CD4-positive, CD25-positive, alpha-beta regulatory T cell (primary cell): ENCODE measurements at places on chromosomes 5 and 9. TPM values are rescaled to one million over a fixed set of nuclear protein-coding genes. Genes with fewer than 3 reads are reported as not detected.

GRCh38 chr9:126827227-126827626, 22.4 kb downstream of the ZBTB43 start:
- H3K27ac ChIP-seq: no peak overlapping the region
- no peak overlapping the region for H3K4me3 ChIP-seq

The FAM151B gene
- total RNA-seq: 0.32 TPM

The TEX48 gene
- not detected for total RNA-seq

The OMD gene
- not detected for total RNA-seq

The PRR16 gene
- not detected for total RNA-seq

DNA sequence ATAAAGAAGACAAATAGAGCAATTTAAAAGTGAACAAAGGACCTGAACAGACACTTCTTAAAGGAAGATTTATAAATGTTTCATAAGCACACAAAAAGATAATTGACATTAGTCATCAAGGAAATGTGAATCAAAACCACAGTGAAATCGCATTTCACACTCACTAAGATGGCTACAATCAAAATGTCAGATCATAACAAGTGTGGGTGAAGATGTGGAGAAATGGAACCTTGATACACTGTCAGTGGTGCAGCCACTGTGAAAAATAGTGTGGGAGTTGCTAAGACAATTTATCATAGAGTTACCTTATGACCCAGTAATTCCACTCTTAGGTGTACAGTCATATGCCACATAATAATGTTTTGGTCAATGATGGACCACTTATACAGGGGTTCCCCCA, 54.5 kb upstream of the HTR4 start:
- H3K27ac ChIP-seq: no peak overlapping the region
- H3K4me3 ChIP-seq: no peak overlapping the region
- H3K4me1 ChIP-seq: no peaks in the 10 kb centered on the region
- no peaks in the 10 kb centered on the region for H3K36me3 ChIP-seq

The TUSC1 gene
- total RNA-seq: not detected

DNA sequence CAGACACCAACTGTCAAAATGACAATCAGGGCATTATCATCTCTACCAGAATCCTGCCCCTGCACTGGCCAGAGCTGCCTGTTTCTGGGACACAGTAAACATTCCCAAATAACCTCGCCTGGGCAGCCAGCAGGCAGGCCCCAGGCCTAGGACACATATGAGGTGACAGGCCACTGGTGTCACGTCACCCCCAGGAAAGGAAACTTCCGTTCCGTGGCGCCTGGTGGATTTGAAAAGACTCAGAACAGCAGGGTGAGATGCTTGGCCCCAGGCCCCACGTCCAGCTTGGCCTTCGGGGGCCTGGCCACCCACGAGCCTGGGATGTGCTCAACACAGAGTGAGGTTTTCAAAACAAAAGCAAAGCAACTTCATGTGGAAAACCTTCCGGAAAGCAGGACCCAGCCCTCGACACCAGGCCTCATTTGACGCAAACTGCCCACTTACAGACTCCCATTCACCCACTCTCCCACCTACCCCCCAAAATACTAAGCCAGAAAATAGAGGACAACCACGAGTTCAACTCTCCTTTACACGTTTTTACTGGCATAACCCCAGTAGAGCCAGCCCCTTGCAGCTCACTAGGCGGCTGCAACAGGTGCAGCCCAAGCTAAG, 1.2 kb downstream of the SEMA4D start:
- no peaks in the 10 kb centered on the region for H3K36me3 ChIP-seq
- H3K27ac ChIP-seq: peak overlapping the region; percentile 72
- peak; percentile 60 for DNase-seq
- H3K27me3 ChIP-seq: no peaks in the 10 kb centered on the region
- H3K4me3 ChIP-seq: peak overlapping the region; percentile 92

The SLC6A18 gene
- not detected for total RNA-seq

- H3K27ac ChIP-seq: no peak overlapping the region
- H3K36me3 ChIP-seq: no peaks in the 10 kb centered on the region
- no peaks in the 10 kb centered on the region for H3K4me1 ChIP-seq
- H3K27me3 ChIP-seq: peaks cover 3% of the 10 kb centered on the region
- H3K4me3 ChIP-seq: no peak overlapping the region
- no peak for DNase-seq
Measured at GRCh38 chr9:89153232-89154017, 25.2 kb downstream of the SHC3 start.

DNA sequence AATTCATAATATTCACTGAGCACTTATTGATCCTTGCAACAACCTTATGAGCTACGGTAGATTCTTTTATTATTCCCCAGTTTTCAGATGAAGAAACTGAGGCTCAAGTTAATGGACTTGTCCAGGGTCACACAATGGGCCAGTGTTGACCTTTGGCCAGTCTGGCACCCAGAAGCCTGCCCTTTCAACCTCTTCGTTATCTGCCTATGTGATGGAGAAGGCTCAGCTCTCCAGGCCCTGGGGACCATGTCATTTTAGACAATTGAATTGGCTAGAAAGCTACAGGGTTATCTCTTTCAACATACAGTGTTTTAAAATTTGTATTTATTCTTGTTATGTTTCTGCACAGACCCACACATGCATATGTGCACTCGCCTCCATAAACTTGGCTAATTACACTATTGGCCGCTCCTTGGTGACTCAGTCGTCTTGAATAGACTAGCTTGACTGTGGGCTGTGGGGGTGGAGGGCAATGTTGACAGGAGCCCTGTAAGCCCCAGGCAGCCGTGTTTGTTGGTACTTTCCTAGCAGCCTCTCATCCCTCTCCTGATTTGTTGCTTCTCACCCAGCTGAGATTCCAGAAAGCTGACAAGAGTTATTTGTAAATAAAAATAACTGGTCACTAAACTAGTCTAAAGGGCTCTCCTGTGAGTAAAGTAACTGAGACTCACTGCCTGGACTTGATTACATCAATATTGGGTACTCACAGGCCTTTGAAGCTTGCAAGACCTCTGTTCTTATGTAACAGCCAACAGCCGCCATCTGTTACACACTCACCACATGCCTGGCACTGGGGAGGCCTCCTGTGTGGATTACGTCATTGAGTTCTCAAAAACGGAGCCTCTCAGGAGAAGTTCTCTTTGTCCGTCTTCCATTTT, 8.5 kb upstream of the ANGPTL2 start:
- no peaks in the 10 kb centered on the region for H3K36me3 ChIP-seq
- no peak overlapping the region for H3K4me3 ChIP-seq
- no peaks in the 10 kb centered on the region for H3K4me1 ChIP-seq
- H3K27me3 ChIP-seq: no peaks in the 10 kb centered on the region
- DNase-seq: no peak

The F2RL2 gene
- not detected for total RNA-seq

DNA sequence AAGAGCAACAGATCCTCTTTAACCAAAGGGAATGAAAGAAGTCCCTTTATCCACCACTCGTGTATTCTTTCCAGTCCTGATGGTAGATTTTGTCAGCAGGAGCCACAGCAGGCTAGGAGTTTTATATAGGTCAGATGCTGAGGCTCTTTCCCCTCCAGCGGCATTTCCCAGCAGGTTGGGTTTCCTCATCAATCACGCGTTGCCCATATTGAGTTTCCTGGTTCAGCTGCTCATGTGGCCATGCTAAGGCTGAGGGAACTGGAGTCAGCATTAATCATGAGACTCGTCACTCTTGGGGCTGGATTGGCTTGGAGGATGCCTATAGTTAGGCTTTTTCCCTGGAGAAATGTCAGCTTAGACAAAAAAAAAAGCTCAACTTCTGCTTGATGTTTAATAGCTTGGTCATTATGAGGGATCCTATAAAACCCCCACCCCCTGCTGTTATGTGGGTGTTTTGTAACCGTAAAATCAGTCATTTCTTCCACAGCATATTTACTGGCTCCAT, 193.4 kb upstream of the GAS1 start:
- no peak overlapping the region for H3K27ac ChIP-seq
- no peak for DNase-seq
- no peaks in the 10 kb centered on the region for H3K36me3 ChIP-seq
- H3K4me1 ChIP-seq: no peaks in the 10 kb centered on the region

The MAMDC2 gene
- total RNA-seq: 0.10 TPM

The LMX1B gene
- not detected for total RNA-seq

DNA sequence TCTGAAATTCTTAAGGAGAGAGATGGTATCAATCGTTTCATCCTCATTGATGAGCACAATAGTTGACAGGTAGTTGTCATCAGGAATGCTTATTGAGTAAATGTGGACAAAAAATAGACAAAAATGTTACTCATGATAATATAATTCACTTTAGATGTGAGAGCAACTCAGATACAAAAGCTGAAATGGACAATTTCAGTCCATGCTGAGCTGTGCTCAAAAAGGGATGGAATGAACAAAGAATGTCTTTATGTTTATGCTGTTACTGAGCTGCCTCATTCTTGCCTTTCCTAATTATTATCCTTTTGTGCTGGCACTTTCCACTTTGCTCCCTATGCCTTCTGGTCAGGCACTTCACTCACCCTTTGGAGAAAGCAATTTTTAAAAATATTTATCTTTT, 49.5 kb downstream of the JAKMIP2 start:
- no peaks in the 10 kb centered on the region for H3K36me3 ChIP-seq
- DNase-seq: no peak
- no peak overlapping the region for H3K27ac ChIP-seq

DNA sequence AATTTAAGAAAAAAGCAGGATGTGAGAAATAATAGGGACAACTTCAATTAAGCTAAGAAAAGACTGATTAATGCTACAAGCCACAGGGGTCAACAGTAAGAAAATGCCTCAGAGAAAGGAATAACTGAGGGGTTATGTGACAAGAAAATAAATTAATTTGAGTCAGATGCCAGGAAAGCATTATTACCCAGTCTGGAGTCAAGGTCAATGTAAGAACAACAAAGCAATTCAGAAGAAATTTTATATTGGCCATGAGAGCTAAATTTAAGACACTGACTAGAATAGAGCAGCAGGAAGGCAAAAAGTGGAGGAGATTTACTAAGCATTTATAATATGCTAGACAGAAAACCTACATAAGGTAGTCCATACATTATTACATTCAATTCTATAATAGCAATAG, 73.5 kb downstream of the CDH10 start:
- no peaks in the 10 kb centered on the region for H3K4me1 ChIP-seq
- H3K27me3 ChIP-seq: no peaks in the 10 kb centered on the region
- DNase-seq: no peak
- H3K27ac ChIP-seq: no peak overlapping the region

The DAB2IP gene
- not detected for total RNA-seq

The NUTM2F gene
- not detected for total RNA-seq

The ADAMTS13 gene
- total RNA-seq: 0.47 TPM

DNA sequence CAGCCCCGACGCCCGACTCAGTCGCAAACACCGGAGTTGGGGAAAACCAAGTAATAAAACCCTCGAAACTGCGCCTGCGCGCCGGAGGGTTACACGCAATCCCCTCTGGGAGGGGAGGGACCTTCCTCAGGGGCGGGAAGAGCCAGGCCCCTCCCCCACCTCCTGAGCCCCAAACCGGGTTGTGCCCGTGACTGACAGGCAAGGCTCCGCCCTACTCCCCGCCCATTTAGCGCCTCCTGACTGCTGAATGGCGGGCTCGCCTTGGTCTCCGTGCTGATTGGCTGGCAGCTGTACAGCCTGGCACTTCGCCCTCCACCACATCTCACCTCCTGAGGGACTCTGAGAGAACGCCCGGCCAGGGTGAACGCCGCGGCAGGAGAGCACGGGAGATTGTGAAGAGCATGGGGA, at the start of gene PRDM9:
PRDM9 (plus strand) TSS at position 332 of the 408 bp plus-strand sequence. CDS start 1,425 bp downstream, outside the sequence.
- no peaks in the 10 kb centered on the region for H3K4me1 ChIP-seq
- no peak within 1 kb of the TSS for H3K27ac ChIP-seq
- H3K36me3 ChIP-seq: no peaks in the 10 kb centered on the region
- H3K4me3 ChIP-seq: no peak within 1 kb of the TSS
- DNase-seq: no peak

GRCh38 chr5:129853588-129853987, 50.7 kb upstream of the CHSY3 start:
- no peaks in the 10 kb centered on the region for H3K4me1 ChIP-seq
- DNase-seq: no peak
- H3K36me3 ChIP-seq: no peaks in the 10 kb centered on the region
- H3K27ac ChIP-seq: no peak overlapping the region
- no peaks in the 10 kb centered on the region for H3K27me3 ChIP-seq

DNA sequence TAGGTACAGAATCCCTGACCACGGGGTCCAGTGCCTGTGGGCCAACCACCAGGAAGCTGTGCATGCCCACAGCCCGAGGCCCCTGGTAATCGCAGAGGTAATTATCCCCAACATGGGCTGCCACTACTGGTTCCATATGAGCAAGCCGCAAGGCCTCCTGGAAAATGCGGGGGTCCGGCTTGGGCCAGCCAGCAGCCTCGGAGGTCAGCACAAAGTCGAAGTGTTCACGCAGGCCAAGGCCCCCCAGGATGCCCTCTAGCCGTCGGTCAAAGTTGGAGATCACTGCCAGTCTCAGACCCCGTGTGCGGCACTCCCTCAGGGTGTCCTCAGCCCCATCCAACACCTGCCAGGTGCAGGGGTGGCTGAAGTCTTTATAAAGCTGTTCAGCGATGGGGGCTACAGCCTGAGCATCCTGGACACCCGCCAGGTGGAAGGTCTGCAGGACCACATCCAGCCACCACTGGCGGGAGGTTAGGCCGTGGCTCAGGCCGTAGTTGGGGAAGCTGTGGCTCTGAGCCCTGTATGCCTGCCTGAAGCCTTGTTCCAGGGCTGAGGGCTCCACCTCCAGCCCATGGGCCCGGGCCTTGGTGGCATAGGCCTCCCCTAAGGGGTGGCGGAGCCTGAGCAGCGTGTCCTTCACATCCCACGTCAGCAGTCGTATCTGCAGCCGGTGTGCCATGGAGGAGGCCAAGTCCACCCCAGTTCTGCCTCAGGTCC, 3.0 kb downstream of the HDHD3 start:
- peaks cover 13% of the 10 kb centered on the region for H3K4me1 ChIP-seq
- H3K36me3 ChIP-seq: peaks cover 19% of the 10 kb centered on the region
- DNase-seq: no peak
- H3K27me3 ChIP-seq: no peaks in the 10 kb centered on the region
- no peak overlapping the region for H3K27ac ChIP-seq

GRCh38 chr9:9574080-9574479, 1038.7 kb downstream of the PTPRD start:
- H3K27ac ChIP-seq: no peak overlapping the region
- H3K27me3 ChIP-seq: no peaks in the 10 kb centered on the region
- no peaks in the 10 kb centered on the region for H3K4me1 ChIP-seq
- DNase-seq: no peak
- H3K36me3 ChIP-seq: no peaks in the 10 kb centered on the region
- H3K4me3 ChIP-seq: no peak overlapping the region

- no peak for DNase-seq
- no peaks in the 10 kb centered on the region for H3K27me3 ChIP-seq
- H3K36me3 ChIP-seq: no peaks in the 10 kb centered on the region
- H3K4me3 ChIP-seq: no peak overlapping the region
- H3K4me1 ChIP-seq: peaks cover 87% of the 10 kb centered on the region
- peak overlapping the region; percentile 25 for H3K27ac ChIP-seq
Measured at GRCh38 chr9:99116003-99116411, 11.1 kb downstream of the TGFBR1 start.
